NCI-H1417 treated with DMSO at 0.1 percent for 48 hours (cell line): ENCODE measurements at places on chromosomes 12 and 14.

- DNase-seq = no peak
These were observed 86.2 kb downstream of the HELB start for GRCh38 chr12:66388517-66388916.

- DNase-seq = no peak
These were observed 98.8 kb upstream of the RESF1 start for GRCh38 chr12:31860401-31860800.

DNA sequence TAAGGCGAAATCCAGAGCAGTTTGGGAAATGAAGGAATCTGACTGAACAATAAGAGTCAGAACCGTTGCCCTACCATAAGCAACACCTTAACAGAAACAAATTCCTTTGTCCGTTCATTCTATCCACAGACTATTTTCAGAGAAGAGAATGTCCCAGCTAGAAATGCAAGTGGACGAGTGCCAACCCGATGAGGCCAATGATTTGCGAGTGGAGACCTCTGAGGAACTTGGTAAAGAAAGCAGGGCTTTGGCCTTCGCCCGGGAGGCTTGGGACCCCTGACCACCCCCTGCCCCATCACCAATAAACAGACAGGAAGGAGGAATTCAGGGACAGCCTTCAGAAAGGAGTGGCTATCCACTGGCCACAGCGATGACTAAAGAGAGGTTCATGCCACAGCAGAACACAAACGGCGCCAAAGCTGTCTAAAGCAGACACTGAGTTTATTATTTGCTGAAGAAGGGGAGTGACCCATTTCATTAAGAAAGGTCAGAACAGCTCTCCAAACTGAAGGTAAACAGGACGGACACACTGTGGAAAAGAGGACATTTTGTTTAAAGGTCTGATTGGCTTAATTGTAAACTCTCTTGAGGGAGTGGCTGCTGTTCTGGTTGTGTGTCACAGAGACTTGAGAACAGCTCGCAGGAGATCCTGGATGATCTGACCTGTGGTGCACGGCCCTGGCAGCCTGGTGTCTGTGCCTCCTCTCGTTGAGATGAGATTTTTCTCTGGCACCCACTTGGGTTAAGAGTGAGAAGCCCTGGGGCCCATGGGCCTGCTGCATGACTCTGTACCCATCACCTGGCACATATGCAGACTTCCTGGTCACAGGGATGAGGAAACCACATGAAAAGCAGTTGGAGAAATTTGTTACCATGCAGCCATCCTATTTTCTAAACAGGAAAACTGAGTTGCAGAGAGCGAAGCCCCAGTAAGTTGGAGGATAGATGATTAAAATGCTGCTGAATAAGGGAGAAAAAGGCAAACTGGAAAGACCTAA, 142.0 kb upstream of the PZP start:
- DNase-seq = no peak

DNA sequence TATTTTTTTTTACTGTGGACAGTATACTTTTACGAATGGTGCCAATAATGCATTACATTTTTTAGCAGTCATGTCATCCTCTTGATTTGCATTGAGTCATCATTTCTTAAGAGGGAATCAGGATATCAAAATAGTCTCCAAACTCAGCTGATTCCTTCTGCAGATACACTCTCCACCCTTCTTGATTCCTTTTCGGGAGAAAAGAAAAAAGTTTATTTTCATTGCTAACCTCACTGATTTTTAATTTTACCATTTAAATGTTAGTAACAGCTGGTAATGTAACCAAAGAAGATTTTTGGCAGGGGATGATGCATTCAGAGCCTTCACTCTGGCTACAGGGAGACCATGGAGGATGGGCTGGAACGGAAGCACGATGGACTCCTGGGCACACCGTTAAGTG, 47.5 kb downstream of the MRPL42 start:
- no peak for DNase-seq

DNA sequence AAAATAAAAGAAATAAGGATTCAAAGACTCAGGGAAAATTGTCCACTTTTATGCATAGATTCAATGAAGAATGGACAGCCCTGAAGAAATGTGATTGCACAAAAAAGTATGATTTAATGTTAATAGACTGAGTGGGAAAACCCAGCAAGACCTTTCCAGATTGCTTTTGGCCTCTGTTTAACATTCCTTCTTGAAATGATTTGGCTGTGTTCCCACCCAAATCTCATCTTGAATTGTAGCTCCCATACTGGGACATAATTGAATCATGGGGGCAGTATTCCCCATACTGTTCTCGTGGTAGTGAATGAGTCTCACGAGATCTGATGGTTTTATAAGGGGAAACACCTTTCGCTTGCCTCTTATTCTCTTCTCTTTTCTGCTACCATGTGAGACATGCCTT, 1316.9 kb upstream of the SEL1L start:
- DNase-seq = no peak
